T-helper 2 cell treated with Interferon-gamma antibody and Interleukin-4, amounts not matched to agents 100 ng/mL and 5 ng/mL, for 36 hours (primary cell): ENCODE measurements at places on chromosomes 1 and 21. TPM values are rescaled to one million over a fixed set of nuclear protein-coding genes. Genes with fewer than 3 reads are reported as not detected.

CASQ2 gene
- not detected in 2 replicates for total RNA-seq

VANGL1 gene
- 14.4 and 16.8 TPM in 2 replicates for total RNA-seq

NBPF6 gene
- total RNA-seq: 0.98 TPM in 1 of 2 replicates, not detected in the other

MAP3K21 gene
- 0.59 and 0.80 TPM in 2 replicates for total RNA-seq

RIPK4 gene
- not detected in 2 replicates for total RNA-seq

PLCH2 gene
- 7.3 and 8.0 TPM in 2 replicates for total RNA-seq

PDE9A gene
- 10.4 and 12.6 TPM in 2 replicates for total RNA-seq

FLG2 gene
- not detected in 2 replicates for total RNA-seq

DNALI1 gene
- total RNA-seq: 0.09 and 0.32 TPM in 2 replicates

HEYL gene
- total RNA-seq: 0.11 and 0.14 TPM in 2 replicates

CLDN17 gene
- total RNA-seq: not detected in 2 replicates

NECTIN4 gene
- total RNA-seq: 0.05 and 0.18 TPM in 2 replicates

ZBTB8A gene
- total RNA-seq: 0.39 and 0.64 TPM in 2 replicates

ADAM30 gene
- not detected in 2 replicates for total RNA-seq

TIE1 gene
- 0.14 and 0.27 TPM in 2 replicates for total RNA-seq

DDOST gene
- total RNA-seq: 181 and 198 TPM in 2 replicates

KRTAP12-2 gene
- total RNA-seq: not detected in 2 replicates

CEP104 gene
- 43.0 and 44.7 TPM in 2 replicates for total RNA-seq

MTFR1L gene
- 30.7 and 31.4 TPM in 2 replicates for total RNA-seq

TMEM240 gene
- total RNA-seq: 1.0 and 1.1 TPM in 2 replicates
